ENCODE measurements at places on chromosomes 1 and 21.
A peak's percentile ranks its signal among the peaks of the same experiment; 100 is the strongest.

- peak; percentile 85 for DNase-seq
These were observed 422.8 kb downstream of the CAMTA1 start for GRCh38 chr1:7207875-7208646.

DNA sequence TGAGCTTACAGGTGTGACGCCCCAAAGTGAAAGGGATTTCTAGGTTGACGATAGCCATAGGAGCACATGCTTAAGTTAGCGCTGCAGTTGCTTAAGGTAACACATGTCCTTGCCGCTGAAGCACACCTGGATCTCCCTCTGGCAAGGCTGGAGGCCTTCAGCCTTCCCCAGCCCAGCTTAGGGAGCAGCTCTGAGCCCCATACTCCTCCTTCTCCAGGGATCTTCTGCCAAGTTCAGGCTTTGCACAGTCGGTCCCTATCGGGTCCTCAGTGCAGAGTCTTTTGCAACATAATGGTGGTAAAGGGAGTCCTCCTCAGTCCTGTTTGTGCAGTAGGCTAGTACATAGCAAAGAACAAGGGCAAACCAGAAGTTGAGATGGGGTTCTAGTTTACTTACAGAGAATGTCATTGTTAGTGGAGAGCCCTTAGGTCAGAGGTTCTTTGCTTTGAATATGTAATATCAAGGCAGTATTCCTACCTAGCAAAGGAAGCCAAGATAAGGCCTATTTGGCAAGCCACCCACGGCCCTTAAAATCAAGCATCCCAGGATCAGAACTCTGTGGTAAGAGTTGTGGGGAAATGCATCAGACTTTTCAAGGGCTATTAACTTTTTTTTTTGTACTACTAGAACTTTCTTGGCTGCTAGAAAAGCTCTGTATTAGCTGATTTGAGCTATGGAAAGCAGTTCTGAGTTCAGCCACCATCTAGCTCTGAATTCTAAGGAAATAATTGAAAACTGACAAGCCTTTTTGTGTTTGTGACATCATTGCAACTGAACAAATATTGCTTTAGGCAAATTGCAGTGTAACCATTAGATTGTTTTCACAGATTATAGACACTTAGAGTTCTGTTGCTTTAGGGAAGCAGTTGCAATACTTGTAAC, 1.4 kb downstream of the EVA1C start:
- peak; percentile 37 for DNase-seq

GRCh38 chr1:246447501-246447900, 59.6 kb downstream of the SMYD3 start:
- DNase-seq: no peak

- no peak for DNase-seq
These were observed 38.6 kb downstream of the BRINP2 start for GRCh38 chr1:177209357-177209756.

GRCh38 chr1:31524186-31524901, 52.0 kb upstream of the TINAGL1 start:
- peak; percentile 57 for DNase-seq

DNA sequence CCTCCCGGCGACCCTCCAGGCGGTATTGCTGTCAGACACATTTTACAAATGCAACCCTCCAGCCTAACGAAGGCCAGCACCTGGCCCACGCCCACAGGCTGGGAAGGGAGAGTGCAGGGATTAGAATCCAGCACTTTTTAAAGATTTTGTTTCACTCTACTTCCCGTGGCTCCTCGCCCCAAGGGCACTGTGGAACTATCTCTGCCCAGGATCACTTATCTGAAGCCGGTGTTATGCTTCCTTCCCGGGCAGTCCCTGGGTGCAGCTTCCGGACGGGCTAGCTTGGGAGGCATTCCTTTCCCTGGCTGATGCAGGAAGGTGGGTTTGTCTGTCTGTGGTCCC, 35.8 kb downstream of the CCN1 start:
- no peak for DNase-seq

- peak; percentile 28 for DNase-seq
These were observed 46.1 kb upstream of the CD34 start for GRCh38 chr1:207956986-207957385.

- no peak for DNase-seq
These were observed 6.7 kb upstream of the TIE1 start for GRCh38 chr1:43293896-43294760.

DNA sequence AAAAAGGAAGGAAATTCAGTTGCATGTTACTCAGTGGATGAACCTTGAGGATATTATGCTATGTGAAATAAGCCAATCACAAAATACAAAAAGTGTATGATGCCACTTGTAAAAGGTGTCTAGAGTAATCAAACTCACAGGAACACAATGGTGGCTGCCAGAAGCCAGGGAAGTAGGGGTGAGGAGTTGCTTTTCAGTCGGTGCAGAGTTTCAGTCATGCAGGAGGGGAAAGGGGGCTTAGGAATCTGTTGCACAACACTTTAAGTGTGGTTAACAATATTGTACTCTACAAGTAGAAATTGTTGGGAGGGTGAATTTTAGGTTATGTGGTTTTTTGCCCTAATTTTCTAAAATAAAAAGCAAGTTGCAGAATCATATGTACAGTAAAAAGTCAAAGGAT, 184.2 kb upstream of the RAB4A start:
- peak; percentile 14 for DNase-seq

DNA sequence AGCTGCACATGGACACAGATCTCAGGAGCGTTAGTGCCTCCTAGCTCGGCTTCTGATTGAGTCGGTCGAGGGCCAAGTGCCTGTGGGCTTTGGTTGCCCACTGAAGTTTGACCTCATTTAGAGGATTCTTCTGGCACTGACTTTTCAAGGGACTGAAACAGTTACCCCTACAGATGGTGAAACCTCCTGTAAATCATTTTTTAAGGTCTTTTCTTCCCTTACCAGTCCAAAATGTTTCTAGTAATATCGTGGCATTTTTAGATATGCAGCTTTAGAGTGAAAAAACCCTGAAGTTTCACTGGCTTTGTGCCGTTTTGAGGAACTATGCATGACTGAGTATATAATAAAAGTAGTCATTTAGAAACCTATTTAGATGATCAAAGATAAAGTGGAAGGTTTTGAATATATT, 34.7 kb upstream of the L1TD1 start:
- DNase-seq: no peak

- DNase-seq: peak; percentile 6
These were observed 280.9 kb downstream of the TPR start for GRCh38 chr1:186094172-186094571.

GRCh38 chr1:158310623-158311022, 20.7 kb downstream of the CD1B start:
- DNase-seq: no peak

- no peak for DNase-seq
These were observed 102.9 kb downstream of the AHCTF1 start for GRCh38 chr1:246828818-246829217.

DNA sequence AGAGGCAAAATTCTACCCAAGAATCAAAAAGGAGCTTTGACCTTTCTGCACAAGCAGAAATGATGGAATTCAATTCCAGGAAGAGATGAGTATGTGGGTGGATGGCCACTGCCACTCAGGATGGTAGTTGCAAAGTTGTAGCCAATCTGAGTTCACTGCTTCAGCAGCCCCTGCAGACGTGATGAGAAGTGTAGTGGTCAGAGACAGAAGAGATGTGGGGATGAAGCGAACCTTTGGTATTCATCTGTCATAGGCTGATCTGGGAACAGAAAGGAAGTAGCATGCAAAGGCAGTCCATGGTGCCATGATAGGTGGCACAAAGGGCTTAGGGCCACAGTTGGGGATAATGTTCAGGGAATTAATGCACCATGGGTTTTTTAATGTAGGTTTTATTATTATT, 81.1 kb upstream of the PGBD5 start:
- DNase-seq: no peak

- peak; percentile 99 for DNase-seq
These were observed 8.1 kb downstream of the C1orf116 start for GRCh38 chr1:207024202-207025145.

DNA sequence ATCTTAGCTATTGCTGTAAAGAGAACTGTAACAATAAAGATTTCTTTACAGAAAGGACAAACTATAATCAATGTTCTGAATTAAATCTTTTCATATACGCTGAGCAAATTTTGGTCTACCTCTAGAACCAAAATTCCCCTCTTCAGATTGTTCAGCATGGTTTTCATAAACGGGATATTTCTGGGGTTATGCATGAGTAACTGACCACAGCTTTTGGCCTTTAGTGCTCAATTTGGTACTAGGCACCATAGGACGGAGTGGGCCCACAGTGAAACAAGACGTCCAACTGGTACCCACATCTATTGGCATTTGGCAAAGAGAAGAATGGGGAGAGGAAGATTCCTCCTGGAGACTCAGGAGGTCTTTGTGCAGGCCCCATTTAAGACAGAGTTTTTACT, 184.5 kb downstream of the TGFBR3 start:
- no peak for DNase-seq

- no peak for DNase-seq
These were observed 45.1 kb upstream of the MACF1 start for GRCh38 chr1:39159224-39160036.

GRCh38 chr1:156709757-156710489, 4.5 kb upstream of the CRABP2 start:
- DNase-seq: no peak

GRCh38 chr1:59972216-59972927, 45.8 kb upstream of the CYP2J2 start:
- no peak for DNase-seq

DNA sequence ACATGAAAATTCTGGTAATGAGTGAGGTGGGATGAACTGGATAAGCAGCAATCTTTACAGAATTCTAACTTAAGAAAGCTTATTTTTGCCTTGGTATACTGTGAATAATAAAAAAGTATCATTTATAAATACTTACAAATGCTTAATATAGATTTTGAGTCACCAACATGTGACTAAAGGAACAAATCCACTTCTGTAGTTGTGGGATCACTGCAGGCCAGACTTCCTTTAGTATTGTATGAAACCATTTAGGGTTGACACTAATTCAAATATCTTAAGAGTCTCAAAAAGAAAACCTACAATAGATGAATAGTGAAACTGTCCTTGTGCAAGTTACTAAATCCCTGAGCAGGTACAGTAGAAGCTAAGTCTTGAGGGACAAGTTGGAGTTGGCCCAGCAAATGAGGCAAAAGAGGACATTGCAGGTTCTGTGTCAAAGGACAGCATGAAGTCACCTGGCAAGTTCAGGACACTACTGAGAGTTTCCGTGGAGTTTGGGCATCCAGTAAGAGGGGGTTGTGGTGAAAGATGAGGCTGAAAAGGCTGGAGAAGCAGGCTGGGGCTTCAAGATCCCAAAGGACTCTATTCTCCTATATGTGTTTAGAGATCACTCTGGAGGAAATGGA, 5.9 kb upstream of the THEM4 start:
- DNase-seq: no peak

- no peak for DNase-seq
These were observed 205.2 kb downstream of the GRIK3 start for GRCh38 chr1:36829066-36829465.

- no peak for DNase-seq
These were observed 5.9 kb upstream of the MTFR1L start for GRCh38 chr1:25813734-25814471.

- peak; percentile 59 for DNase-seq
These were observed 48.2 kb downstream of the IL12RB2 start for GRCh38 chr1:67355745-67356424.

DNA sequence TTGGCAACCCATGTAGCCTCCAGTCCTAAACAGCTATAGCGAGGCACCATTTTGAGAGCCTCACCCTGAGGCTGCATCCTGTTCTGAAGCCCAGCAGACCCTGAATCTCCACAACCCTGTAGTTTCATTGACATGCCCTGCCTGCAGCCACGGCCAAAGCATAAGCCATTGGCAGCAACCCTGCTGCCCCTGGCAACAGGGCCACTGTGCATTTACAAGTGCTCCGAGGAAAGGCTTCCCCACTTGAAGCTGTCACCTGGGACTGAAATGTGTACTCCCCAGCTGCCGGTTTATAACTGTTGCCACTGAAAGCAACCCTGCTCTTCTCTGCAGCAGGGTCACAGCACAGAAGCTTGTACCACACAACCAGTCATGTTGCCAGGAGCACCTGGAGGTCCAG, 124.2 kb upstream of the OLFM3 start:
- DNase-seq: no peak

GRCh38 chr1:30337324-30337620, 386.1 kb downstream of the MATN1 start:
- no peak for DNase-seq

- DNase-seq: no peak
These were observed 34.3 kb upstream of the PSMG1 start for GRCh38 chr21:39217356-39218081.

DNA sequence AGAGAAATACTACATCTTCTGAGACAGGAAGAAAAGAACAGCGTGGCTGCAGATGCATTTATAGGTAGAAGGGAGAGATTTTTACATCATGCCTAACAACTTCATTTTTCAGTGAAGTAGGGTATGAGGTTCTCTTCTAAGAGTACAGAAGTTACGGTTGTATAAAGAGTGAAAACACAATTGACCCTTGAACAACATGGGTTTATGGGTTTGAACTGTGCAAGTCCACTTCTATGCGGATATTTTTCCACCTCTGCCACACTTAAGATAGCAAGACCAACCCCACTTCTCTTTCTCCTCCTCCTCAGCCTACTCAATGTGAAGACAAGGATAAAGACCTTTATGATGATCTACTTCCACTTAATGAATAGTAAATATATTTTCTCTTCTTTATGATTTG, 64.5 kb downstream of the RPAP2 start:
- DNase-seq: no peak

DNA sequence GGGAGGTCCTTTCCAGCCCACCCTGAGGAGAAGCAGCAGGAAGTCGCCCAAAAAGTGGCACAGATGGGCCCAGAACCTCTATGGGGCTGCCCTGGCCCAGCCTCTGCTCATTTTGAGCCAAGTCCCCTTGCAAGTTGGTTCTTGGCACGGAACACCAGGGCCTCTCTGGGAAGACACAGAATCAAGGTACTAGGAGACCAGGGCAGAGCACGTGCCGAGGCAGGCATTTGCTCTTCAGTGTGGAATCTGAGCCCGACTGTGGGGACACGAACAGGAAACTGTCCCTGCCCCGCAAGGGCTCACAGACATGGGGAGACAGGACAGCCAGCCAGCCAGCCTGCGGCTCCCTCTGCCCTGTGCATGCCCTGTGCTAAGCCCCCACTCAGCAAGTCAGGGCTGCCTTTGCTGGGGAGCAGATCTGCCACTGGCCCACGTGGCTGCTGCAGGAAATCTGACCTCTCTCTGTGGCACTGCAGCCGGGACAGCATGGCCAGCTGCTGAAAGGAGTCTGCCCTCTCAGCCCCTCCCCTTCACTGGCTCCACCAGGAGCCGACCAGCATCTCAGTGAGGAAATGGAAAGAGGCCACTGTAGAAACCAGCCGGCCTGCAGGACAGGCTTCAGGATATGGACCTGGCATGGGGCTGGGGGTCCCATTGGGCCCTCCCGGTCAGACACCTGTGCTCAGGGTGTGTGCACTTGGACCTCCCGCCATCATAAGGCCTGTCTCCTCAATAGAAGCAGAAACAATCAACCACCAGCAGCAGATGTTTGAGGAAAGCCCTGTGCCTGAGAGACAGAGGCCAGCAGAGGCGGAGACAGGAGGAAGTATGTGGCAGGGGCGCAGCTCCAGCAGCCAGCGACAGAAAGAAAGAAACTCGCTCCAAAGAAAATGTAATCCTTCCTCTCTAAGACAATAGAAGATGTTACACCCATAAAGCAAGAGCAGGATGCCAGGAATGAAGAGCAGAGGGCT, 3.7 kb downstream of the ARHGEF16 start:
- DNase-seq: peak; percentile 34

- peak; percentile 89 for DNase-seq
These were observed 552 bp upstream of the GPR157 start for GRCh38 chr1:9129266-9130041.

- no peak for DNase-seq
These were observed 104.3 kb downstream of the FAM78B start for GRCh38 chr1:166062421-166063070.
